ENCODE measurements at places on chromosomes 2 and 18. TPM values are rescaled to one million over a fixed set of nuclear protein-coding genes. Genes with fewer than 3 reads are reported as not detected.

CNGA3 gene
- total RNA-seq, result 7.6 TPM

GRCh38 chr18:63397349-63397748 lies 24.9 kb downstream of the VPS4B start:
- no peak for DNase-seq

DNA sequence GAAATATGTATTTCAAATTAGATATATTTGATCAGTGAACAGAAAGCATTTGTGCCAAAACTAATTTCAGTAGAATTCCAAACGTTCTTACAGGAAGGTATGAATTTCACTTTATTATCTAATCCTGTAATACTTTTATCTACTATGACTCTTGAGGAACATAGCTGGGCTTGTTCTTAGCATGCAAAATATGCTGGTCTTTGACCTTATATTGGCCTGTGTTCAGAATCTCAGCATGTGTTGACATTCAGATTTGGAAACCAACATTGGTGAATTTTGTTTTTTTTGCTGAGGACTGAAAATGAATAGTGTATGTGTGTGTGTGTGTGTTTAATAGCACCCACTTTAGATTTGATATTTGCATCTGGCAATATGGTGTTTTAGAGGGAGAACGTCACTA lies 112.2 kb downstream of the MEIS1 start:
- DNase-seq, result no peak

- DNase-seq, result no peak
Observed at GRCh38 chr2:162004031-162004430, 70.0 kb downstream of the DPP4 start.

All from glutamatergic neuron (in vitro differentiated cells).